ENCODE measurements at places on chromosomes 5 and 9.

DNA sequence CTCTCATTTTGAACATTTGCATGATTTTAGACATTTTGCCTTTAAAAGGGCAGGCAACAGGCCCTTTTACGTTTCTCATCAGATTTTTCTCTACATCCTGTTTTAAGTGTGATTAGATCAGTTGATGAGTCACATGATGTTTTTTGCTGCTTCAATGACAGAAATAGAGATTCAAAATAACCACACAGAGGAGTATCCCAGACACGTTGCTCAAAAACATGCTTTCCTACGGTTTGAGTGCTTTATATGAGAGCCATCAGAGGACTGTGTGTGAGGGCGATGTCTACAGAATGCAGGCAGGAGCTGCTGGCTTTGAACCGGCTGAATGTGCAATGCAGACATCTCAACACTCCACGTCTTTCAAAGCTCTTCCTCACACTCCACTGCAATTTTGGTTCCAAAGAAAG is 42.1 kb downstream of the OTULIN start:
- DNase-seq: no peak

DNA sequence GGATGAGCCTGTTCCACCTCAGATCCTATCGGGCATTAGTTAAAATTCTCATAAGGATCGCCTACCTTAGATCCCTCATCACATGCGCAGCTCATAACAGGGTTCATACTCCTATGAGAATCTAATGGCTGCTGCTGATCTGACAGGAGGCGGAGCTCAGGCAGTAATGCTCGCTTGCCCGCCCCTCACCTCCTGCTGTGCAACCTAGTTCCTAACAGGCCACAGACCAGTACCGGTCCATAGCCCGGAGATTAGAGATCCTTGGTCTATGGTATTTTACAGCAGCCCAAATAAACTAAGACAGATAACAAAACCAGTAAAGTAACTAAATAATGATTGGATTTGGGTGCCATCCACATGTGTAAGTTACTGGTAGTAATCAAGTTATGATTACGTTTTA is 17.5 kb downstream of the GOLPH3 start:
- DNase-seq: no peak

- no peak for DNase-seq
Measured at GRCh38 chr5:126139086-126139485, 284.1 kb upstream of the GRAMD2B start.

- no peak for DNase-seq
Measured at GRCh38 chr5:43335681-43336080, 22.5 kb upstream of the HMGCS1 start.

DNA sequence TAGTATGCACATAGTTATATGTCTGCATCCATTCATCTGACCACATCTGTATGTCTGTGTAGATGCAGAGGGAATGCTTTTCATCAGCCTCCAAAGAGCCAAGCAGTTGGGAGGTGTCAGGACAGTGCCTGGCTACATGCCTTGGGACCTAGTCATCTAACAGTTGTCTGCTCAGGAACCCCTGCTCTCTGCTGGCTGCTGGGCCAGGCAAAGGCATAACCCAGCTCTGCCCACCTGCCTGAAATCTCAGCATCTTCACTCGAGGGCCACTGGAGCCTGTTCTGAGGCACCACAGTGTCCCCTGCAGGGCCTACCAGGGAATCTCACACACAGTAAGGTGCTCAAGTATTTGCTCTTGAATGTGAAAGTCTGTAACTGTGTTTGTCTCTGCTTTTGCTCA is 3.7 kb downstream of the C9orf50 start:
- DNase-seq: no peak

Data from retina (tissue), 1 donor.